Head of caudate nucleus (tissue), 42 donors: ENCODE measurements at places on chromosomes 11 and 22.

GRCh38 chr22:32644252-32645100, 157.0 kb upstream of the TIMP3 start:
- no peak for DNase-seq

DNA sequence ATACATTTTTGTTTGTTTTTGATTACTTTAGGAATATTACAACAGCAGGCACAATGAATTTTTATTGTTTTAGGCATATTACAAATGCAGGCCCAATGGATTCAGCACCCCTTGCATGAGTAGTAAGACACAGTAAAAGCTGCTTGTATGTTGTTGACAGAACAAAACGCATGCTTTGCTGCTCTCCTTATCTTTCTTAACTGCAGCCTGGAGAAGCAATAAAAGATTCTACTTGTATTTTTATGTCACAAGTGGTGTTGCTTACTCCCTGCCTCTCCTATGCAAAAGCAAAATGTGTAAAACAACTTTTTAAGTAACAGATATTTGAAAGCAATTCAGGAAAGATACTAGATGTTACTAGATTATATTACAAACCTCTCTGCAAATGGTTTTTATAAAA, 73.9 kb downstream of the TRPC6 start:
- no peak for DNase-seq

GRCh38 chr22:22387386-22387736, 121.2 kb downstream of the ZNF280B start:
- DNase-seq = no peak

DNA sequence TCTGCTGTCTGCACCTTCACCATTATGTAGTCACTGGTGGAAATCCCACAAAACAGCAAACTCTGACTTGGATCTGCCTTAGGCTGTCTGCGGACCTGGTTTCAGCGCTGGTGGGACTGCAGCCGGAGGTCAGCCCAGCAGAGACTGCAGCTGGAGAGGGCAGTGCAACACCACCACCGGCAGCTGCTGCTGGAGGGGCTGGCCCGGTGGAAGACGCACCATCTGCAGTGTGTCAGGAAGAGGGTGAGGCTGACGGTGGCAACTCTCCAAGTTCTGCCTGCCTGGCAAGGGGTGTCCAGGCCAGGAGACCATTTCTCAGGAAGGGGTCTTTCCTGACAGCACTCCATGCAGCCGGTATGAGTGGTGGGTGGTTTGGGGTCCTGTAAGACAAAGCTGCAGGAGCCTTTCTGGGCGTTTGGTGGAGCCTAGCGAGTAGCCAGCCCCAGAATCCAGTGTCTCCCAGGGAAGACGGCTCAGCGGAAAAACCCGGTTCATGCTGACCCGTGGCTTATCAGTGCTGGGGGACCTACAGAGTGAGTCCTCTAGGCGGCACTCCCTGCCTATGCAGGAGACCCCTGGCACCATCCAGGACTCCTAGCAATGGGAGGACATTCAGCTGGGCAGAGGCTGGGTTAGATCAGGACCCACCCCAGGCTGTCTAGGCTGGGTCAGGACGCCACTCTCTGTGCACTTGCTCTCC, 50.8 kb downstream of the PISD start:
- no peak for DNase-seq

DNA sequence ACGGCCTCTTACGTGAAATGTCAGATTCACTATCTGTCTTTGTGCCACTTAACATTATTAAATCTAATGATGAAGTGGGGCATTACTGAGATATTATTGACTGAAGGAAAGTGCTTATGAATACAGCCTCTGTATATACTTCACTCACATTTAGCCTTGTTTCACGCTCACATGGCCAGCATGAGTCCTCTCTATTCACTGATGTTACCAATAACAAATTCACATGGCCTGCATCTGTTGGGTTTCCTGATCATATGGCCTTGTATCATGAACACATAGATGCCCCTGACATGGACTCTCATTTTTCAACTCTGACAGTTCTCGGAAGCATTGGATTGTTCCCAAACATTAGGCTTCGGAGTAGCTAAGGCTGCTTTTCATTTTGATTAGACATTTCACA, 68.3 kb upstream of the MYO18B start:
- no peak for DNase-seq

- no peak for DNase-seq
Measured at GRCh38 chr11:5937868-5938602, 4.0 kb upstream of the OR56A3 start.

- no peak for DNase-seq
Measured at GRCh38 chr11:65072631-65072966, 11.2 kb downstream of the CDCA5 start.
